Stimulated activated CD8-positive, alpha-beta memory T cell treated with anti-CD3 and anti-CD28 coated beads, Interleukin-7, amount 100 ng/mL, for 24 hours (primary cell): ENCODE measurements at places on chromosomes 5 and 9.
A peak's percentile ranks its signal among the peaks of the same experiment; 100 is the strongest.

- DNase-seq: no peak
These were observed 33.1 kb upstream of the TLX3 start for GRCh38 chr5:171275841-171276544.

GRCh38 chr9:78782234-78782633, 485.3 kb downstream of the PSAT1 start:
- no peak for DNase-seq

DNA sequence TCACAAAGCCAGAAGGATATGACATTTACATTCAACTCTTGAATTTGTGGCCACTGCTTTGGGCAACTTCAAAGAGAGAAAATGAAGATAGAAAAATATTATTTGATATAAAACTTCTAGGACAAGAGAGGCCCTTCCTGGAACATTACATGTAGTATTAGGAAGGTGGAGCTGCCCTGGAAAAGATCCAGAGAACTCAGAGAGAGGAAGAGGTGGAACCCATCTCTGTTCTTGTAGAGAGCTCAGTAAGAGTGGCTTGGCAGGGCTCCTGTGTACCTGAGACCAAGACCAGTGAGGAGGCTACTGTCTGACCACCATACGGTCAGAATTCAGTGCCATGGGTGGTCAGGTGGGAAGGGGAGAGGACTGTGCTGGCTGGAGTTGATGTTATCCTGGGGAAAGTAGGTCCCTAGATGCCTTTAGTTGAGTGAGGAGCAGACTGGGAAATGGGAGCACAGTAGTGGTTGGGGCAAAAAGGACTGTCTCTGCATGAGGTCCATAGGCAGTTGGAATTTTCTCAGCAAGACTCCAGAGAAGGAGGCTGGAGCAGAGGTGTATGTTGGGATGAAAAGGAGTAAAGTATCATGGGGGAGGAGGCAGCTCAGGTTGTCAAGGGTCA, 7.6 kb downstream of the TGFBI start:
- DNase-seq: no peak

DNA sequence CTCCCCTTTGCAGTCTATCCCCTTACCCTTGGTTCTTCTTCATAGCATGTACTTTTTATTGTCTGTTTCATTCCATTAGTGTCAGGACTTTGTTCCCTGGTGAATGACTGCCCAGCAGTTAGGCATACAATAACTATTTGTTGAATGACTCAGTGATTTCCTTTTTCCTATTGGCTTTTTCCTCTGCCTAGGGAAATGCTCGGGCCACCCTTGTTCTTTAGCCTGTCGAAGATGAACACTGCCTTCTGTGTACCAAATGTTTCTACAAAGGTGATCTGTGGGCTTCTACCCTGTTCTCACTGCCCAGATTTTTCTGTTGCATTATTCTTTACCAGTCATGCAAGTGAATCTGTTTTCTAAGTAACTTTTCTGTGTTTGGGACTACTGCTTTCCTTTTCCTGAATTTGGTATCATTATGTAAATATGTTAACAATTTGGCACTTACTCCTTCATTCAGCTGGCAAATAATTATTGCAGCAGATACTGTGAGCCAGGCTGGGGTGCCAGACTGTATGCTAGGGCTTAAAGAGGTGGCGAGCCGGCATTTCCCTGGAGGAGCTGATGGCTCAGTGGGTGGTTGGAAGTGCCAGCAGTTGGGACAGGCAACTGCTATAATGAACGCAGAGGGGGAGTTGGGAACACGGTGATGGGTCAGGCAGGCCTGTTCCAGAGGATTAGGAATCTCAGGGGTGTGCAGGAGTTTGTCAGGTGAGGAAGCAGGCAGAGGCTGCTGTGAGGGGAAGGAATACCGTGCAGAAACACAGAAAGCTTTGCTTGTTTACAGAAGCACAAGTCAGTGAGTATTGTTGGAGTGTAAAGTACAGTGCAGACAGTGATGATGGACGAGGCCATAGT, 30.6 kb downstream of the KDM4C start:
- no peak for DNase-seq

DNA sequence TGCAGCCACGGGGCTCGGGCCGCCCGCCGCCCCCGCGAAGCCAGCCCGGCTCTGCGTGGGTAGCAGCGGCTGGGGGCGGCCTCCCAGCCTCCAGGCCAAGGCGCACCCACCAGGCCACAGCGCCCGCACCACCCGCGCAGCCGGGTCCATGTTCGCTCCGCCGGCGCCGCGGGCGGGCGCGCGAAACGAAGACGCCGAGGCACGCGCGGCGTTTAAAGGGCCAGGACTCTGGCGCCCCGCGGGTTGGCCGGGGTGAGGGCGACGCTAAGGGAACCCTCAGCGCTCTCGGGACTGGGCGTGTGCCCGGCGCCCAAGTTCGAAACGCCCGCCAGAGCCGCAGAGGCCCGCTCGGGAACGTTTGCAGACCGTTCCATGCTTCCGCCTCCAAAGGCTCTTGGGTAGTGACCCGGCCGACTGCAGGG, at the start of gene PTGES2:
Gene PTGES2 (minus strand): TSS at position 162 of the 422 bp plus-strand sequence. CDS start 12 bp downstream, at position 150.
- DNase-seq: peak; percentile 57

- DNase-seq: no peak
These were observed 6.9 kb downstream of the OBP2B start for GRCh38 chr9:133202145-133202513.

DNA sequence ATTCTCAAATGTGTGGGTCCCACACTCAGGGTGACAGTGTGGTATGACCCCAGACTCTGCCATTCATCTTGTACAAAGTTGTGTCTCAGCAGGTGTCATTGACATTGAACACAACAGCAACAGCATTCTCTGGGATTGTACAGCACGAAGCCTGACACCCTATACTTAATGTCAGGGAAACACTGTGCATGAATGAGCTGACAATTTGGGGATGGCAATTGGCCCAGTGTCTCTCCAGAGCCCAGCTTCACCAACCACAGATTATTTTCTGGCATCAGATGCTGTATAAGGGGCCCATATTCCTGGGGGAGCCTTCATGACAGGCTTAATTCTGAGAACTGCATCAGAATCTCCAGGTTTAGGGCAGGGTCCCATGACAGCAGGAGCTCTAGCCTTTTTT, 143.2 kb downstream of the GCNT1 start:
- DNase-seq: no peak

DNA sequence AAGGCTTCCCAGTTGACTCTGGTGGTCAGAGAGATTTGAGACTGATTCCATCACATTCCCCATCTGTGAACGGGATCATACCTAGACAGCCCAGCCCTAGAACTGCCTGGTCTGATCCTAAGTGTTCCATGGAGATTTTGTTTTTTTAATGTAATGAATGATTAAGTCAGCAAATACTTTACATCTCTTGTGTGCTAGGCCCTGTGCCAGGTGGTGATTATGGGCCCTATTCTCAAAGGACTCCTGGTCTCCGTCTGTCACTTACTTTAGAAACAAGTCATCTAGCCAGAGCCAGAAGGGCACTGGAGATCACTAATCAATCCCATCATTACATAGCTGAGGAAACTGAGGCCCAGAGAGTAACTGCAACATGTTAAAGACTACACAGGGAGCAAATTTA, 1.1 kb upstream of the GPX3 start:
- DNase-seq: no peak

DNA sequence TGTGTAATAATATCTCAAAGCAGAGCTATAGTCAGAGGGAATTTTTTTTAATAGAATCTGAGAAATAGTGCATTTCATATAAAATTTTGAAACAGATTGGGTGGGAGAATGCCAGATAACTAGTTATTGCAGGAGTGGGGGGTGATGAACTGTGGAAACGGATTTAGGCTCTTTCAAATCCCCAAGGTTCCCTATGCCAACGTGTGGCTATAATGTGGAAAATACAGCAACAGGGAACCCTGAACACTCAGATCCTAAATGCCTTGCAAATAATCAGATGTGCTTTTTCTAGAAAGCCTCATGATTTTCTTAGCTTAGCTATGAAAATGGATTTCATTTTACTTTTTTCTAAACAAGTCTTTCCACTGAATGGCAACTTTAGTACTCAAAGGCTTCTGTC, 180.5 kb upstream of the DMAC1 start:
- no peak for DNase-seq

DNA sequence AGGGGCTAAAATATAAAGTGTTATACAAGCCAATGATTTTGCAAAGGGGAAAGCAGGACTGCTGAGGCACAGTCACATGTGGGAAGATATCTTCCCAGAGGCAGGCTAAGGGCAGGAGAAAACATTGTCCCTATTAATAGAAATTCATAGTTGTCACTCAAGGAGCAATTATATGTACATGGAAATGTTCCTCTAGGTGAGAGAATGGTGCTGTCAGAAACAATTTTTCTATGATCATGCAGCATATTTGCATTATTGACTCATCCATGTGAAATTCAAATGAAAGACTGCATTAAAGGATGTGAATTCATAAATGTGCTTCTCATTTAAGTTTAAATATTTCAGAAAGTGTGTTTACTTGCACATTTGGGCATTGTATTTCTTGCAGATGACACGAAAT, 775.9 kb upstream of the CDH9 start:
- DNase-seq: no peak

GRCh38 chr5:10576121-10576789, 12.4 kb downstream of the ANKRD33B start:
- no peak for DNase-seq

- no peak for DNase-seq
These were observed 7.3 kb upstream of the NEUROG1 start for GRCh38 chr5:135543001-135543484.

- DNase-seq: no peak
These were observed 81.3 kb downstream of the OXCT1 start for GRCh38 chr5:41788941-41789368.

GRCh38 chr5:68187268-68188055, 28.1 kb upstream of the PIK3R1 start:
- no peak for DNase-seq

GRCh38 chr9:19119246-19119645, 8.0 kb downstream of the PLIN2 start:
- DNase-seq: no peak

DNA sequence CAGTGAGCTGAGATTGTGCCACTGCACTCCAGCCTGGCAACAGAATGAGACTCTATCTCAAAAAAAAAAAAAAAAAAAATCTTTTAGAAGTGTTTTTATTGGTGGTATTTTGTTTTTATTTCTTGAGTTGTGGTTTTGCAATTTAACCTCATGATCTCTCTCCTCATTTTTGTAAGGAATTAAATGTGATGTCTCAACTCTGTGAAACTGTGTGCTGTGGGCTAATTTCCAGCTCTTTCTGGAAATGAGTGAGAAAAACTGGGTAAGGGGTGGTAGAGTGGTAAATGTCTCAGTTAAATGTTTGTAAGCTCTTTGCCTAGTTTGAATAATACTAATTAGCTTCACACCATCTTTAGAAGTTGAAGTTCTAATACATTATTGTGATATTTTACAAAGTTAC, 29.0 kb downstream of the ACO1 start:
- no peak for DNase-seq

GRCh38 chr5:81778642-81779041, 27.7 kb upstream of the SSBP2 start:
- no peak for DNase-seq

- no peak for DNase-seq
These were observed 293.0 kb downstream of the KCTD16 start for GRCh38 chr5:144463481-144464223.

DNA sequence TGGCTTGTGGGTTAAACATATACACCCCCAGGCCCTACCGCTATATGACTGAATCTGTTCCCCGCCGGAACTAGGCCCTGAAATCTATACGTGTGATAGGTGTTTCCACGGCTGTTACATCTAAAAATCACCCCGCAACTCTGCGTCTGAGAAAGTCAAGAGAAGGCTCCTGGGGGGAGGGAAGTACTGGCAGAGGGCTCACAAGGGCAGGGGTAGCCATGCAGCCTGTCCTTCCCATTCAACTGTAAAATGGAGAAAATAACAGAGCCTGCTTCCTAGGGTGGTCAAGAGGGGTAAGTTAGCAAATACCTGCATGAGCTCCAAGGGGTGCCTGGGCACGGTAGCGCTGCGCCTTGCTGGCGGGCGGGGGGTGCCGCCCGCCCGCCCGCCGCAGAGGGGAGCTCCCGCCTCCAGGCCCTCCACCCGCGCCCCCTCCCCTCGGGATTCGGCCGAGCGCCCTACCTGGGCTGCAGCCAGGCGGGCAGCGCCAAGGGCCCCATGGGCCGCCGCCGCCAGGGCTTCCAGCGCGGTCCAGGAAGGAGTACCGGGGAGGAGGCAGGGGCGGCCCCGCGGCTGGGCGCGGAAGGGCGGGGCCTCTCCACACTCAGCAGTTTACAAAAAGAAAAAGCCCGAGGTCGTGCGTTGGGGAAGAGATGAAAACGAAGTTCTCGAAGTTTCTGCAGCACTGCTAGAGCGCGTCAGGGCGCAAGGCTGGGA, at the start of gene HACD4:
Gene HACD4 (minus strand): TSS at position 550 of the 717 bp plus-strand sequence. CDS start 50 bp downstream, at position 500.
- DNase-seq: peak; percentile 22

DNA sequence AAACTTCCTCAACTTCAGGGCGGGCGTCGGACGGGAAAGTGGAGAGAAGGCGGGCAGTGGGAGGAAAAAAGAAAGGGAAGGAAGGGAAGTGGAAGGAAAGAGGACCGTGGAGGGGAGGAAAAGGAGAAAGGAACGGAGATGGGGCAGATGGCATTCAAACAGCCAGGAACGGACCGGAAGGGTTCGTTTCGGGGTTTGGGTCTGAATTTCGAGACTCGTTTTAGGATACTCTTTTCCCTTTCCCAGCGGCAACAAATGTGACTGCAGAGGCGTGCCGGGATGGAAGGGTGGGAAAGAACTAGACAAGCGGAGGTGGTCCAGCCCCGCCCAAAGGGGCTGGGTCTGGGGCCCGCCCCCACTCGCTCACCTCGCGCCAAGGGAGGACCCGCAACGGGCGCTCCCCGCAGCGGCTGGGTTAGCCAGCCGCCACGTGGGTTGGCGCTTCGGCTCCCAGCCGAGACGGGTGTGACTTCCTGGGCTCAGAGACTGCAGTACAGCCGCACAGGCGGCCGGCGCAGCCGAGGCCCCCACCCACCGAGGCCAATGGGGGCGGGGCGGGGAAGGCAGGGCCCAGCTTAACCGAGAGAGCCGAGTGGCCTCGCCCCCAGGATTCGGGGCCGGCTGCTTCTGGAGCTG, 2.7 kb downstream of the VCAN start:
- no peak for DNase-seq

- no peak for DNase-seq
These were observed 31.6 kb upstream of the ACOT12 start for GRCh38 chr5:81425569-81425968.

DNA sequence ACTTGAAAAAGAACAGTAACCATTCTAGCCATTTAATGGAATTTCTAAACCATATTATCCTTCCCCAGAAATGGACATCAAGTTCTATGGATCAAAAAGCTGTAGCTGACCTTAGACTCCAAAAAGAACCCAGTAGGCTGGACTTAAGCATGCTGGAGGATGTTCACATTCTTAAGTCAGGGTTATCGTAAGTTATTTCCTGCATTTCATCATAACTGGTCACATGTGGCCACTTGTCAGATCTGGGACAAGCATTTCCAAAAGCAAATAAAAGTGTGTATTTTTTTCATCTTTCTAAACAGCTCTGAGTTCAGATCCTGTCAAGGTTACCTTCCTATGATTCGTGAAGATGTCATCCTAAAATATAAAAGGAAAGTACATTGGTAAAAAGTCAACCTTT, 274.5 kb upstream of the PTGER4 start:
- DNase-seq: no peak

DNA sequence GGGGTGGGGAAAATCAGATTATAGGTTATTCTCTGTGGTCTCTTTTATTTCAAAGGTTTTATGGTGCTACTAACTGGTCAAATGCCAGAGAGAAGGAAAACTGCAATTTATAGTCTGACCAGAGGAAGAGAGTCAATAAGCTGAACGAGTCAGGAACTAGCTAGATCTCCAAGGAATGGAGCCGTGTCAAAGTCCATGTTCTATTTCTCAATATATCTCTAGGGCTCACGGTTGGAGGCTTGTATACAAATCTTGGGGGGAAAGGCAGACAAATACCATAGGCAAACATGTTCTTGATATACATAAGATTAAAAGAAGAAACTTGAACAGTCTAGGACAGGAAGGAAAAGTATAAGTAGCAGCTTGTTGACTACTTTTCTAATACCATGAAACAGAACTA, 627.1 kb downstream of the PDE4D start:
- DNase-seq: no peak
